ENCODE measurements at places on chromosomes 1 and 21.

DNA sequence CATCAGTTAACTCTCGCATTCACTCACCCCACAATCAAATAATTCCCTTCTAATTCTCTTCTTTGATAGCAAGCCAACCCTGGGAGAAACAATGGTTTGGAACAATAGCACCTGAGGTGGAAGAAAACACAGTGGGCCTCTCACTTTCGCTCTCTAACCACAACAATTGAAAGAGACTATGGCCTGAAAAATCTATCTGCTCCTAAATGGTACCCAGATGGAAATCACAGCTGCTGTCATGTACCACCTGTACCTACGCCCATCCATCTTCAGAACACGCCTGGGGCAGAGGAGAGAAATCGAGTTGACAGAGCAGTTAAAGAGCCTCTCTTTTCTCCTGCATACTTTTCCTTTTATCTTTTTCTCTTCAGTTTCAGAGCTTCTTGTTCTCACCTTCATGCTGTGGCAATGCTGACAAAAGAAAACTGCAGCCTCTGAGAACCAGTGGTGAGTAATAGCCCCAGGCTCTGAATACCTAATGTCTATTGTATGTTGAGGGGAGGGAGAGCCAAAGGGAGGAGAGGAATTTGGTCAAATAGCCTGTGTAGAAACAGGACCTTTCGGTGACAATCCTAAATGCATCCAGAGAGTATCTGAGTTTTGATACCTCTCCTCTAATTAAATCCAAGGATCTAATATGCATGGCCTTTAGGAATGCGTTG lies 57.7 kb downstream of the ZC3H11B start:
- no peak for DNase-seq

DNA sequence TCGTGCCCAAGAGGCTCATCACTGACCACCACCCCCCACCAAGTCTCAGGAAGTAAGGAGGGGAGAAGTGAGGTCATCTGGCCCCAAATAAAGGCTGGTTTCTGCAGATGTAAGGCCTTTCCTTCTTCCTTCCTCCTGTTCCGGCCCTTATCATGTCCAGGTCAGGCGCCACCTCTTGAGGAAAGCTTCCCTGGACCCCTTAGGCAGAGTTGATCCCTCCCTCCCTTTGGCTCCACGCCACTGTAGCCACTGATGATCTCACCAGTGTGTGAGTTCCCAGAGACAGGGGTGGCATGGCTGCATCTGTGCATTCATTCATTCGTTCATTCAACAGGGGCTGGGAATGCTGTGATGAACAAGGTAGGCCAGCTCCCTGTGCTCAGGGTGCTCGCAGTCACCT lies 59.2 kb downstream of the TAS1R2 start:
- DNase-seq, result no peak

DNA sequence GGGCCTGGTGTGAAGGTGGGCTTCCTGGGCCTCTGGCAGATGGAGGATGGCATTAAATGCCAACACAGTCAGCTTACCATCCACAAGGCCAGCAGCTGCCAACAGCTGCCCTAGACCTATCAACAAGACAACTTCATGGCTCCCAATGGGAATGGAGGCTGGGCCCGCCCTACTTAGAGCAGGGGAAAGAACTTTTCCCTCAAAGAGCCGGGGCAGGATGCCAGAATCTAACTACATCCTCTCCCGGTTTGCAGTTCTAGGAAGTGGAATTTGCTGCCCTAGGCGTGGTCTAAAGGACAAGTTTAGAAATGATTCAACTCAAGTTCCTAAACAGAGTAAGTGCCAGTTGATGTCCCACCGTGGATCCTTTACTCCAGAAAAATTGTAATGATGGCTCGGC lies 13.1 kb downstream of the ICMT start:
- no peak for DNase-seq

- no peak for DNase-seq
Observed at GRCh38 chr1:211490038-211490678, 1.8 kb downstream of the RD3 start.

- no peak for DNase-seq
Observed at GRCh38 chr21:15781986-15782385, 52.2 kb downstream of the USP25 start.

- peak; percentile 31 for DNase-seq
Observed at GRCh38 chr1:5991381-5992025, 722 bp downstream of the NPHP4 start.

DNA sequence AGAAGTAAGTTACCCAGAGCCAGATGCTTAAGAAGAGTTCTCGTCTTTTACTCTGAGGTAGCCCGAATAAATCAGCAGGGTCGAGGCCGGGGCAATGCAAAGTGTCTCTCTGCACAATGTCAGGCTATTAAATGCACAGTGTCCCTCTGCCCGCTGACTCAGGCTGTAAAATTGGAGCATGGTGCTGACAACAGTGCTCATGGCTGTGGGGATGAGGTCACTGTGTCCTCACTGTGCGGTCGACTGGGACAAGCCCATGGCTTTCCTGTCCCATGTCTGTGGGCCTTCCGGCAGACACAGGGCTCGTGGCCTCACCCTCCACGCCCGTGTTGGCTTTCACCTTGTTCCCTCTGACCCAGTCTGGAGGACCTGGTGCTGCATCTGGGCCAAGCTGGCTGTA lies 14.6 kb upstream of the SLC2A1 start:
- no peak for DNase-seq

DNA sequence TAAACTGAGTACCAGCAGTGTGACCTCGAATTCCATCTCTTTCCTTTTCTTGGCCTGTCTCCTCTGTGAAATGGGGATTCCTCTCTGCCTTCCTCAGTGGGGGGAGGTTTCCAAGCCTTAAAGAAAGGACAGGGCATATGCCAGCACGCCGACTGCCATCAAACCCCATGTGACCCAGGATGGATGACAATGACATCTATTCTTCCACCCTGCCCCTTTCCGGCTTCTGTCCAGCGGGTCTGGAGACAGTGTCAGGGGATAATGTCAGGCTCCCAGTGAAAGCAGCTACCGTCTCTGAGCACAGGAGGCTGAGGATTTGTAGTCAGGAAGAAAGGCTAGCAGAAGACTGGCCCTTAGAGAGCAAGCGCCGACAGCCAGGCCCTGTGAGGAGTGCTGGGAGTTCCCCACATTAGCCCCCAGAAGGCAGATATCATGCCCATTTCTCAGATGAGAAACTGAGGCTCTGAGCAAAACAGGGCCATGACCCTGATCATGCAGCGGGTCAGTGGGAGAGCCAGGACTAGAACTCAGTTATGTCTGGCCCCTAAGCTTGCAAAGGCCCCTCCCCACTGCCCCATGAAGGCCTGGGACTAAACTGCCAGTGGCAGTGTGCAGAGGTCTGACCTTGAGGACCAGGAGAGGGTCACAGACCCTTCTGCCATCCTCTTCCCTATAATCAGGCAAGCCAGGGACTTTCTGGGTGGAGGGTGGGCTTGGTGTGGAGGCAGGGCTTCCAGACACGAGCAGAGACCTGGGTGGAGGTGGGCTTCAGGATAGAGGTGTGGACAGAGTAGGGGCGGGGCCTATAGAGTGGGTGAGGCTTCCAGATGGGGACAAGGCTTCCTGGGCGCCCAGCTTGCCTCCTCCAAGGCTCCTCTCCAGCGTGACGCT lies 30.1 kb downstream of the CDCA8 start:
- no peak for DNase-seq

- no peak for DNase-seq
Observed at GRCh38 chr1:24873148-24873547, 56.9 kb downstream of the RUNX3 start.

GRCh38 chr21:30014886-30015285 lies 75.1 kb upstream of the GRIK1 start:
- DNase-seq, result no peak

DNA sequence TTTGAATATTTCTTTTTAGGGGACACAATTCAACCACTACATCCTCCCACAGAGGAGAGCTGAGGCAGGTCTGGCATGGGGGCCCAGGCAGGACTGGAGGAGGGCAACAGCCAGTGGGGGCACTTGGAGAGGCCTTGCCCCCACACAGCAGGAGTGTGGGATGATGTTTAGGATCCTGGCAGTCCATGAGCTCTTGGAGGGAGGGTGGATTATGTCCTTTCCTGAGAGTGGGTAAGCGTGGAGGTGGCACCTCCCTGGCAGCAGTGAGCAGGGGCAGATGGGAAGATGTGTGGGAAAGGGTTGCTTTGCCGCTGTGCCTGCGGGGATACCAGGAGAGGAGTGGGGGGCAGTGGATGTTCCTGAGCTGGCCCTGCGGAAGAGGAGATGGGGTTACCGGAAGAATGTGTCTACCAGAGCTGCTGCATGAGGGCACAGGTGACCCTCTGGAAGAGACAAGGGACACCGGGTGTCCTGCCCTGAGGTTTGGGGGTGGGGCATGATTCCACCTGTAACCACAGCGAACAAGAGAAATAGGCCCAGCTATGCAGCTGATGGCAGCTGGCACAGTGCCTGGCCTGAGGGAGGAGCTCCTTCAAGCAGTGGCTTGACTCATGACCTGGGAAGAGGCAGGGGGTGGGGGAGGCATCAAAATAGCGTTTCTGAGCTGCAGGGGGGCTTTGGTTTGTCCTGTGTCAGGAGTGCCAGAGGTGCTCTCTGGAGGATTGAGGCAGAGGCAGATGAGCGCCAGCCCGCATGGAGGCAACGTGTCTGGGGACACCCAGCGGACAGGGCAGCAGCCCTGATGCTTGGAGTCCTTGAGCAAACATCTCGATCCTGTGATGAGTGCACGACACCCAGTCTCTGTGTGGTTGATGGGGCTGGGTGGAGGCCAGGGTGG lies 123.9 kb upstream of the TMPRSS2 start:
- no peak for DNase-seq

DNA sequence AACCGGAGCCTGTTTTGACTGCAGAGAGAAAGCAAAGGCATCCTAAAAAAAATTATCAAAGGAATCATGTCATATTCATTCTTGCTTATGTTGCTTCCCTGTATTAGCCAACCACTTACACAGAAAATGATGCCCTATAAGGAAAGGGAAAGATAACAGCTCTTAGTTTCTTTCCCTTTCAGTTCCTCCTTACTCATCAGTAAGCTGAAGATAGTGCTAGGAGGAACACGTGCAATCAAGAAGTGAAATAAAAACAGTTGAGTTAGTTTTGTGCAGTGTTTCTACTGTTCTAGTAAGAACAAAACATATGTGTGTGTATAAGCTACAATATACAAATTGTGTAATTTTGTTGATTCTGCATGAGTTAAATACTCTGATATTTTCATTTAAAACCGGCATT lies 45.3 kb upstream of the MTF2 start:
- no peak for DNase-seq

DNA sequence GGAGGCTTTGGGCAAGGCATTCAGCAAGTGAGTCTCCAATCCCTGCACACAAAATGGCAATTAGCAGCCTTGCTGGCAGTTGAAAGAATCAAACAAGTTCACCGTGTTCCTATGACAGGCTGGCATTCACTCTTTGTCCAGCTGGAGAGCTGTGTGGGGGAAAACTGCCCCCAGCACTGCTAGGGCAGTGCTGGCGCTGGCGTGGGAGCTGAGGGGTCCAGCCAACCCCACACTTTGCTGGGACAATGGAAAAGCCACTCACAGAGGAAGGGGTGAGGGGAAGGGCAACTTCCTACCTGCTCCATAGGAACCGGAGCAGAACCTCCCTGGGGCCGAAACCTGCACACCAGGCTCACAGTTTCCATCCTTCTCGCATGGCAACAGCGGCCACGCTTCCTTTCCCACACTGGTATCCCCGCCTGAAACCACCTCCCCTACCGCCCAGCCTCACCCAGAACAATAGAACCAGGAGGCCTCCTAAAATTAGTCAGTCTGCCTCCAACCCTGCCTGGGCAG lies 26.7 kb upstream of the KCNN3 start:
- DNase-seq, result no peak

GRCh38 chr1:193542690-193543089 lies 356.3 kb upstream of the B3GALT2 start:
- no peak for DNase-seq

DNA sequence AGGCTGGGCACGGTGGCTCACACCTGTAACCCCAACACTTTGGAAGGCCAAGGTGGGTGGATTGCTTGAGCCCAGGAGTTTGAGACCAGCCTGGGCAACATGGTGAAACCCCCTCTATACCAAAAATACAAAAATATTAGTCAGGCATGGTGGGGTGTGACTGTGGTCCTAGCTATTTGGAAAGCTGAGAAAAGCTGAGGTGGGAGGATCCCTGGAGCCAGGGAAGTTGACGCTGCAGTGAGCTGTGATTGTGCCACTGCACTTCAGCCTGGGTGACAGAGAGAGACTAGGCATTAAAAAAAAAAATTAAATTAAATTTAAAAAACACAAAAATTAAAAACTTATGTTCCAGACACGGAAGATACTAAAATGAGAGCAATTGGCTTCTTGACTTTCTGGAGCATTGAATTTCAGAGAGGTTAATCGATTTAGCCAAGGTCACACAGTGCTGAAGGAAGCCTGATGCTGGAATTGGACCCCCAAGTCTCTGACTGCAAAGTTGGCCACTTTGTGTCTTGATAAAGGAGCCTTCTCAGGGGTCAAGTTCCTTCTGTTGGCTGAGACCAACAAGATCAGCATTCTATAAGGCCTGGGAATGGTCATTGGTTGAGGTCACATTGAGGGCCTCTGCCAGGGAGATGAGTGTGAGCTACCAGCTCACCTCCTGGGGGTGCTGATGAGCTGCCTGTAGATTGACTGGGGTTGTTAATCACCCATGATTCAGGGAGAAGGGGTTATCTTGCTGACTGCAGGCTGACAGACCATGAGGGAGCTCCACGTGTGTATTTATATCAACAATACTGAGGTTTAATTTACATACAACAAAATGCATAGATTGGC lies 54.3 kb downstream of the RPS6KA1 start:
- no peak for DNase-seq

DNA sequence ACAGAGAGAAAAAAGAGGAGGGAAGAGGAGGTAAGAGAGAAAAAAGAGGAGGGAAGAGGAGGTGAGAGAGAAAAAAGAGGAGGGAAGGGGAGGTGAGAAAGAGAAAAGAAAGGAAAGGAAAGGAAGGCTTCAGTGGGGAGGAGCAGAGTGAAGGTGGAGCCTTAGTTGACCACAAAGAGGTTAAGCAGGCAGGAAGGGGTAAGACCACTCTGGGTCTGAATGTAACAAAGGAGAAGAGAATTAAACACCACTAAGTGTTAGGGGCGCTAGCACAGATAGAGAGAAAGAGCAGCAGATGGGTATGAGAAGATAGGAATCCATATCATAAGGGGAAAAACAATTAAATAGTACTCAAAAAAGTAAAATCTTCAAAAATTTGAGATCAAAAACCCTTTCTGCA lies 6.6 kb downstream of the PTPN14 start:
- no peak for DNase-seq

GRCh38 chr1:53237638-53238037 lies 680 bp downstream of the MAGOH start:
- DNase-seq, result no peak

DNA sequence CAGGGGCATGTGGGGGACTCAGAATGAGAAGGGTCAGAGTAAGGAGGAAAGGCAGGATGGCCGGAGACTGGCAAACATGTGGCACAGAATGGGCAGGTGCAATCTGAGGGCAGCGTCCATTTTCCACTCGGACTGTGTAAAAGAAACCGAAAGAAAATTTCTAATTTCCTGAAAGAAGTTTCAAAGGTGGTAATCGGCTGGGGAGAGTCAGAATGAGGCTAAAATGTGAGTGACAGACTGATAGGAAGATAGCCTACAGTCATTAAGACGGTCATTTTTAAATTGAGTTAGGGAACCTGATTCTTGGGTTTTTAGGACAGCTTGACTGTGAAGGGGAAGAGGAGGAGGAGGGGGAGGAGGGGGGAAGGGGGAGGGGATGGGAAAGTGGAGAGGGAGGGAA lies 23.6 kb downstream of the COA6 start:
- no peak for DNase-seq

Measured in CD8-positive, alpha-beta T cell (primary cell).